ENCODE measurements at places on chromosomes 13 and 19.

- no peak for DNase-seq
Observed at GRCh38 chr13:55516610-55517009, 1624.1 kb upstream of the PRR20A start.

DNA sequence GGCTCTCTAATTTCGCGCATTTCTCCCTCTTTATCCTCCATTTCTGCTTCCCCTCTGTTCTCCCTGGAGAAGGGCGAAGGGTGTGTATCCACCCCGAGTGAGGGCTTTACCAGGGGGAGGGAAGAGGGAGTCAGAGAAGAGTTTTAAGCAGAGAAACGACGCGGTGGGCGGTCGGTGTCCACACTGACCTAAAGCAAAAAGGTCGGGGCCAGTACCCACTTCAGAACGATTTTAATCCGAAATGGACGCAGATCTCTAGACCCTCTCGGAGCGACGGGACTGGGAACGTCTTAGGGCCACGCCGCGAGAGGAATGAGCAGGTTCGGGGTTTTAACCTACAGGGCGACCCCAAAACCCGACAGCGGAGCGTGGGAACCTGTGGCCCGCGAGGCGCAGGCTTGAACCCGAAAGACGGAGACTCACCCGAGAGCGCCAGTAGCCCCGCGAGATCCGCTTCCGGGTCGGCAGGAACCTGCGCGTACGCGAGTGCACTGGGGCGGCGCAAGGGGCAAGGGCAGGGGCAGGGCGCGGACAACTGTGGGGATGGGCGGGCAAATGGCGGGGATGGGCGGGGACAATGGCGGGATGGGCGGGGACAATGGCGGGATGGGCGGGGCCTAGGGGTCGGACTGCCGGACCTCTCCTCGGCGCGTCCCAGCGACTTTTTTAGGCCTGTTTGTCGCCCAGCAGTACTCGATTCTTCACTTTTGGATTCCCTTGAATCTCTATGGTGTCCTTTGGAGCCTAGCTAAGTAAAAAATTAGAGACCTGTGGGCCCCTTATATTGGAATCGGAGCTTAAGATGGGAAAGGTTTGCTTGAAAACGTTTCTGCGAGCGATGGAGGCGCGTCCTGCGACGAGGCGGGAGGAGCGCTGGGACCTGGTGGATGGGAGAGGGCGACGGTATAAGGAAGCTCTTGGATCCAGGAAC lies at the start of gene ZNF677:
ZNF677 (minus strand) TSS at position 463 of the 931 bp plus-strand sequence. CDS start 3,323 bp downstream, outside the sequence.
- peak; percentile 95 for DNase-seq

DNA sequence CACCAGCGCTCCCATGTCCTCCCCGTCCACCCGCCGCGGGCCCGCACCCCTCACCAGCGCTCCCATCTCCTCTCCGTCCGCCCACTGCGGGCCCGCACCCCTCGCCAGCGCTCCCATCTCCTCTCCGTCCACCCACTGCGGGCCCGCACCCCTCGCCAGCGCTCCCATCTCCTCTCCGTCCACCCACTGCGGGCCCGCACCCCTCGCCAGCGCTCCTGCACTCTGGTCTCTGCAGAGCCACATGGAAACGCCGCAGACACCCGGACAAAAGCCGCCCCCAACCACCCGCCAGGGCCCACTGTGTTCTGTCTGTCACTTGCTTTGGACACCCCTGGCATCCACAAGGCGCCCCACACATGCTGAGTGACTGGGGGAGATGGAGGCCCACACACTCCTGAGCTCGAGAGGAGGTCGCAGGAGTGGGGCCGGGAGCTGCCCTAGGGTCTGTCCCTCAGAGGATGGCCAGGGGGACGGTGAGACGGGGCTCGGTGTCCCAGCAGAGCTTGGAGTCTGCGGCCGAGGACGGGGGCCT lies 7.4 kb downstream of the CFD start:
- DNase-seq, result no peak

DNA sequence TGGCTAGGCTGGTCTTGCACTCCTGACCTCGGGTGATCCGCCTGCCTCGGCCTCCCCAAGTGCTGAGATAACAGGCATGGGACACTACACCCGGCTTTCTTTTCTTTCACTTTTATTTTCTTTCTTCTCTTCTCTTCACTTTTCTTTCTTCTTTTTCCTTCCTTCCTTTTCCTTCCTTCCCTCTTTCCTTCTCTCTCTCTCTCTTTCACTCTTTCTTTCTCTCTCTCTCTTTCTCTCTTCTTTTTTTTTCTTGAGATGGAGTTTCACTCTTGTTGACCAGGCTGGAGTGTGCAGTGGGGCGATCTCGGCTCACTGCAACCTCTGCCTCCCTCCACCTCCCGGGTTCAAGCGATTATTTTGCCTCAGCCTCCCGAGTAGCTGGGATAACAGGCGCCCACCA lies 812 bp upstream of the ZNF493 start:
- DNase-seq, result no peak

- DNase-seq, result peak; percentile 22
Observed at GRCh38 chr19:7970716-7971448, 27.4 kb upstream of the TIMM44 start.

DNA sequence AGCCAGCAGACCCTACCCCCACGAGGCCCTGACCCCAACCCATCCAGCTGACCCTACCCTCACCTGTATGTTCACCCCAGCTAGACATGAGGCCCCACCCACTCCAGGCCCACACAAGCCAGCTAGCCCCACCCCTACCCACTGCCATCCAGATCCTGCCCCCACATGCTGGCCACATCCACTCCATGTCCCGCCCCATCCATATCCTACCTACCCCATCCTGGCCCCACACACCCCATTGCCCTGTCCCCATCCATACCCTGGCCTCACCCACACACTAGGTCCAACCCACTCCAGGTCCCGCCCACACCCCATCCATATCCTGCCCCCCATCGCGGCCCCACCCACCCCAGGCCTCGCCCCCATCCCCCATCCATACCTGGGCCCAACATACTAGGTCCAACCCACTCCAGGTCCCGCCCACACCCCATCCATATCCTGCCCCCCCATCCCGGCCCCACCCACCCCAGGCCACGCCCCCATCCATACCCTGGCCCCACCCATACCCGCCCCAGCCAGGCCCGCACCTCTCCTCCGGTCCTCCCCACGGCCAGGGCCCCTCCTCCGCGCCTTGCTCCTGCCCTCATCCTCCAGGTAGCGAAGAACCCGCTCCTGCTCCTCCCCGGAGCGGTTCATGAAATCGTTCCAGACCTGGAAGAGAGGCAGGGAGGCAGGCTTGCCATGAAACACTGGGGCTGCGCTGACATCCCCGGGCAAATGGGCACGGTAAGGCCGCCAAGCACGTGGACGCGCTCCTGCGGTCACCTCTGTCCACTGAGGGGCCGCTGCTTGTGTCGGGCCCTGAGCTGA lies 7.2 kb downstream of the RNU6-9 start:
- no peak for DNase-seq

DNA sequence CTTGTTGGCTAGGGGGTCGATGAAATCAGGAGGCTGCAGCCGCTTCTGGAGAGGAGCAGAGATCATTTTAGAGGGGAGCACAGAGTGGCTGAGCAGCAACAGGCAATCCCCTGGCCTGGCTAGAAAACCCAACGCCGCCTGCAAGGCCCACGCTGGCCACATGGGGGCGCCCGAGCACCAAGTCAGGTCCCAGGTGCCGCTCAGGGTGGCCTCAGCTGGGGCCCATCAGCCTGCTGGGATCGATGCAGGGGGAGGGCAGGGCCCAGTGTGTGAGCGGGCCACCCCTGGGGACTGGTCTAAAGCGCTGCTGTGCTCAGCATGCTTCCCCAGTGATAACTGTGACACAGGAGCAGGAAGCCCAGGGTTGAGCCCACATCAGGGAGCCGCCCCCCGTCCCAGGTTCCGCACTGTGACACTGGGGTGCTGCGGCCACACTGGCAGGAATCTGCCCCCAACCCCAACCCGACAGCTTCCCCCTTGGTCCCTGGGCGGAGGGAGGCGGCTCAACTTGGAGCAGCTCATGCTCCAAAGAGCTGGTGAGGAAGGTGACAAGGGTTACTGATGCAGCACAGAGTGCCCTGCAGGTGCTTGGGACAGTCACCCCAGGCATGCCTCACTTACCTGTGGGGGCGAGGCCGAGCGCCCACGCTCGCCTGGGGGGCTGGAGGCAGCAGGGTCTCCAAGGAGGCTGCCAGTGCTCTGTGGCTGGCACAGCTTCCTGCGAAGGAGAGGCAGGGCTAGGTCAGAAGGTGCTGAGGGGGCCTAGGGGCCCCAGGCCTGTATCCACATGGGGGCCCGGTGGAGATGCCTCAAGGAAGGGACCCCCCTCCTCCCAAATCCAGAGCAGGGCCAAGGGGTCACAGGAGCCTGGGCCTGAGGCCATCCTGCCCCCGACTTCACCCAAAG lies 13.3 kb upstream of the ISYNA1 start:
- DNase-seq, result peak; percentile 60

DNA sequence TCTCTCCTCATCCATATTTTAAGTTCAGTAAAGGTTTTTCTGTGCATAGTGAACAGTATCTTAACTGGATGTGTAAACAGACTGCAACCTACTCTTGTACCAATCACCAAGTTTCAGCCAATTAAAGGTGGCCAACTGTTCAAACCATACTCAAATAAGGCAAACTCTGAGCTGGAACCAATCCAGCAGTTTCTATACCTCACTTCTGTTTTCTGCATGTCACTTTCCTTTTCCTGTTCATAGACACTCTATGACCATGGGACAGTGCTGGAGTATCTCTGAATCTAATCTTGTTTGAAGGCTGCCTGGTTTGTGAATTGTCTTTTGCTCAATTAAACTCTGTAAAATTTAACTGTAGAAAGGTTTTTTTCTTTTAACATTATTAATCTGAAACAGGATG lies 470.3 kb upstream of the SLITRK6 start:
- DNase-seq, result no peak

- DNase-seq, result peak; percentile 18
Observed at GRCh38 chr13:75309981-75310580, 171.9 kb downstream of the TBC1D4 start.

- no peak for DNase-seq
Observed at GRCh38 chr13:111493468-111493867, 173.0 kb downstream of the TEX29 start.

DNA sequence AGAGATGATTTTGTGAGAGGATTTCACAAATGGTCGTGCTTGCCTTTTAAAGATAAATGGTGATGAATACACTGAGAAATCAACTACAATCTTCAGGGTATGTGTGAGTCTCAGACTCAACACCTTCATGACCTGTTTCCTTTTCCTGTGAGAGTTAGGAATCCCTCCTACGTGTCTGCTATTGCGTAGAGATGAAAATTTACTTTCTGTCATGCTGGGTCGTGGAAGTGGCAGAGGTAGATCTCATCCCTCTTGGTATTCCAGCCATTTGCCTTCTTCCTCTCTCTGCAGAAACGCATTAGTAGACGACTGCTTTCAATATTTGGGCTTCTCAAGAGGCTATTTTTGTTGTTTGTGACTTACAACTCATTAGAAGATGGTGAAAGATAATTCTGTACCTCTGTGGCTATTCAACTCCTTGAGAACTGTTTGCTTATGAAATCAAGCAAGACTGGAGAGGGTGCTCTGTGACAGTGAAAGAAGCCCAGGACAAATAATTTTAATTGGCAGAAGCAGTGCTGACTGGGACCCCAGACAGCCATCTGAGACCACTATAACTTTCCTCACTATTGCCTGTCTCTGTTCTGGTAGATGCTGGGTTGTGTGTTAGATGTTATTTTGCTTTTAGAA lies 233.1 kb downstream of the LACC1 start:
- DNase-seq, result no peak

- no peak for DNase-seq
Observed at GRCh38 chr19:43692385-43692784, 22.4 kb upstream of the PLAUR start.

GRCh38 chr19:28843761-28844492 lies 369.0 kb downstream of the UQCRFS1 start:
- no peak for DNase-seq

DNA sequence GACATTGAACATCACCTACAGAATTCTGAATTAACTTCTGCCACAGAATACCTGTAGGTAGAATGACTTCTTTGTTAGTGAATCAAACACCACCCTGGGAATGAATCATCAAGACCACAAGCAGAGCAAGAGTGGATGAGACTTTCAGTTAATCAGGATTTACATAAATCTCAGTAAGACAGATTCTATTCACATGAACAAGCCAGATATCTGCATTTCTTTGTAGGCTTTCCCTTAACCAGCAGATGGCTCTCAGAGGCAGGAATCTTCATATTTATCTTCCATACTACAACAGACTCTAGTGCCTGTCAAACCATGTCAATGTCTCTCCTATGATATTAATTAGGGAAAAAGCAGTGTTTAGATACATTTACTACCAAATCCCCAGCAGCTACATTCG lies 412.1 kb downstream of the KLF12 start:
- peak; percentile 31 for DNase-seq

- DNase-seq, result no peak
Observed at GRCh38 chr13:109209526-109209925, 576.9 kb downstream of the IRS2 start.

- peak; percentile 83 for DNase-seq
Observed at GRCh38 chr19:46975925-46976782, 43.5 kb upstream of the NPAS1 start.

GRCh38 chr19:10259162-10259905 lies 7.3 kb downstream of the MRPL4 start:
- peak; percentile 65 for DNase-seq
